AG08395 (cell line): ENCODE measurements at places on chromosomes 2 and 18.

DNA sequence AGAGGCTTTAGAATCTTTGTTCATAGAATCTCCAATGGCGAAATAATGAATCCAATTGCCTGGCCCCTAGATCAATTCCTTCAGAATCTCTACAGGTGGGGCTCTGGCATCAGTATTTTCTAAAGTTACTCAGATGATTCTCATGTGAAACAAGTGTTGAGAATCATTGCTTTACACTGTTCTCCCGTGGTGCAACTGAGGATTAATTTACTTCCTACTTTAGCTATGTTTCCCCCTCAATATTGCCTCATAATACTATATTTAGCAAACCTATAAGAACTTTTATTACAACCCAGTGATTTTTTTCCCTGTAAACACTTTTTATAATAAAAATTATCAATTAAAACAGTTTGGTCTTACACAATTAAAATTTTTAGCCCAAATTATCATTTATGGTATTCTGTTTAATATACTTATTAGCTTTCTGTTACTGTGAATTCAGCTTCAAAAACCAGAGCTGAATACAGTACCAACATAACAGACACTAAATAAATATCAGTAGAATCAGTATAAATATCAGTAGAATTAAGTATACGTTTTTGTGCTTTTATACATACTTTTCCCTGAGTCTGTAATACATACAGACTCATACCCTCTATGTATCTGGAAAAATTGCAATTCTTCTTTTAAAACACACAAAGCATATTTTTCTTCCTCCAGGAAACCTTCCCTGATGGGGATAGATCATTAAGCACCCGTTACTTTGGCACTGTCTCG, 20.8 kb downstream of the SLC38A11 start:
- no peak for DNase-seq

- no peak for DNase-seq
Measured at GRCh38 chr2:74083750-74084149, 64.0 kb downstream of the BOLA3 start.

DNA sequence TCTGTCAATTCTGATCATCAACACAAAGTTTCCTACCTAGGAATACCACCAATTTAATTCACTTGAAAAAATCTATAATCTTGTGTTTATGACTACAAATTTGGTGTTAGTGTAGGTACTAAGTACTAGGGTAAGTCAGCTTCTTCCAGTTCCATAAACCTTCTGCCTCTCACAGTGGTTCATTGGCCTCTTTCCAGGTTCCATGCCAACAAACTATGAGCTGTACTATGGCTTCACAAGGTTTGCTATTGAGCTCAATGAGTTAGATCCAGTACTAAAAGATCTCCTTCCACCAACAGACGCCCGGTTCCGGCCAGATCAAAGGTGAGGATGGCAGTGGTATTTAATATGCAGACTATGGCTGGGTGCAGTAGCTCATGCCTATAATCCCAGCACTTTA, 58.8 kb downstream of the PRKRA start:
- DNase-seq: peak; percentile 25

DNA sequence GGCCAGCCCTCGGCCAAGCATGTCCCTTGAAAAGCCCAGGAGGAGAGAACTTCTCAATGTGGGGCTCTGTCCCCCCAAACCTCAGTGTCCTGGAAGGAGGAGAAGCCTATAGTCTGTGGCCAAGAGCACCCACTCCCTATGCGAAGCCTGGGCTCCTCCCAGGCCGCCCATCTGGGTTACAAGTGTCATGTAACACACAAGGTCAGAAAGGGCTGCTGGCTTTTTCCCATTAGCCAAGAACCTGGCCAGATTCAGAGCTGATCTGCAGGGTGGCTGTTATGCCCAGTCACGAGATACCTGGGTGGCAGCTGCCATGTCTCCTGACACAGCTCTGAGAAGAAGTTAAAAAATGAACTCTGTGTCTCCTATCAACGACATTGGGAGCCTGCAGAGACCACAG, 170.7 kb downstream of the TNS1 start:
- no peak for DNase-seq

DNA sequence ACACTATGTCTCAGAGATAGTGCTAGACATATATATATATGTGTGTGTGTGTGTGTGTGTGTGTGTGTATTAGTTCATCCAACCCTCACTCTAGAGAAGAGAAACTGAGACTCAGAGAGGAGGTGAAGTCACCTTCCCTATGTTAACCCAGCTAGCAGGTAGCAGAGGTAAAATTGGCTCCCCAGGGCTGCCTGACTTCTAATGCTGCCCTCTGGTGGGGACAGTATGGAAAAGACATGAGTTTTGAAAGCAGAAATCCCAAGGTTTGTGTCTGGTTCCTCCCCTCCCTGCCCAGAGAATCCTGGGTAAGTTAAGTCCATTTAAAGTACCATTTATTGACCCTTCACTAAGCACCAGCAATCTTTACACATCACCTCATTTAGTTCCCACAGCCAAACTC, 137.7 kb downstream of the THNSL2 start:
- peak; percentile 14 for DNase-seq

DNA sequence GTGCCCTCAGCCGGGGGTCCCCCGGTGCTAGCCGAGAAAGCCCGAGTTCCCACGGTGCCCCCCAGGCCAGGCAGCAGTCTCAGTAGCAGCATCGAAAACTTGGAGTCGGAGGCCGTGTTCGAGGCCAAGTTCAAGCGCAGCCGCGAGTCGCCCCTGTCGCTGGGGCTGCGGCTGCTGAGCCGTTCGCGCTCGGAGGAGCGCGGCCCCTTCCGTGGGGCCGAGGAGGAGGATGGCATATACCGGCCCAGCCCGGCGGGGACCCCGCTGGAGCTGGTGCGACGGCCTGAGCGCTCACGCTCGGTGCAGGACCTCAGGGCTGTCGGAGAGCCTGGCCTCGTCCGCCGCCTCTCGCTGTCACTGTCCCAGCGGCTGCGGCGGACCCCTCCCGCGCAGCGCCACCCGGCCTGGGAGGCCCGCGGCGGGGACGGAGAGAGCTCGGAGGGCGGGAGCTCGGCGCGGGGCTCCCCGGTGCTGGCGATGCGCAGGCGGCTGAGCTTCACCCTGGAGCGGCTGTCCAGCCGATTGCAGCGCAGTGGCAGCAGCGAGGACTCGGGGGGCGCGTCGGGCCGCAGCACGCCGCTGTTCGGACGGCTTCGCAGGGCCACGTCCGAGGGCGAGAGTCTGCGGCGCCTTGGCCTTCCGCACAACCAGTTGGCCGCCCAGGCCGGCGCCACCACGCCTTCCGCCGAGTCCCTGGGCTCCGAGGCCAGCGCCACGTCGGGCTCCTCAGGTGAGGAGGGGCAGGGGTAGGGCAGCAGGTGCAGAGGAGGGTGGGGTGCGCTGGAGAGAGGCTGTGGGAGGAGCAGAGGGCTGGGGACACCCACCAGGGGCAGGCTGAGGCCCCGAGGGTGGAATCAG, 14.1 kb upstream of the GMPPA start:
- no peak for DNase-seq

GRCh38 chr2:233413559-233414272, 59.4 kb downstream of the DGKD start:
- peak; percentile 82 for DNase-seq

GRCh38 chr2:195498176-195498575, 158.8 kb upstream of the SLC39A10 start:
- DNase-seq: no peak

- no peak for DNase-seq
Measured at GRCh38 chr2:140187086-140187485, 1406.9 kb upstream of the NXPH2 start.

DNA sequence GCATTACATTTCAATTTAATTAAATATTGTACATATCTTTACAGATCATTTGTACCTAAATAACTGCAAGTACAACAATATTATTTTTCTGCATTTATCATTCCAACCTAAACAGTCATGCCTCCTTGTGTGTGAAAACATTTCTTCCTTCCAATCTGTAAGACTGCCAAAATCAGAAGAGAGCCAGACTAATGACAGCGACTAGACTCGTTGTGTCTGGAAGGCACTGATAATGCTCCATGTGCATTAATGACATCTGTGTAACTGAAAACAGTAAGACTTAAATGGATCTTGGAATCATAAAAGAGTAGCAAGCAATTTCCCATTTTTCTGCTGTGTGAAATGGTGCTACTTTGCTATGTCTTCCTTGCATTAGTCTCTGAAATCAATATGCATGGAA, 278.0 kb upstream of the DSEL start:
- peak; percentile 27 for DNase-seq

DNA sequence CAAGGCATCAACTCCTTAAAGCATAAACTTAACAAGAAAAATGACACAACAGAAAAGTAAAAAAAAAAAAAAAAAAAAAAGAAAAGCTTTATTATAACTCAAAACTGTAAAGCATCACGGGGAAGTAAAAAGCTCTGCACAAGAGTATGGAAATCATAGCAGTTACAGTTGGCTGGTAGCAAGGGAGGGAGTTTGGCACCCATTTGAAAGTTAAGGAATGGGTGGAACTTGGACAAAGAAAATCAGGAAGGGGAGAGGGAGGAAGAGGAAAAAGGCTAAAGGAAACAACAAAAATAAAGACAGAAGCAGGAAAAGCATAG, 8.6 kb downstream of the KLF7 start:
- DNase-seq: no peak

GRCh38 chr2:48852938-48853337, 97.4 kb upstream of the LHCGR start:
- no peak for DNase-seq

GRCh38 chr2:11679486-11680181, 9.6 kb upstream of the NTSR2 start:
- no peak for DNase-seq

- DNase-seq: no peak
Measured at GRCh38 chr2:166841152-166841551, 47.1 kb upstream of the XIRP2 start.

DNA sequence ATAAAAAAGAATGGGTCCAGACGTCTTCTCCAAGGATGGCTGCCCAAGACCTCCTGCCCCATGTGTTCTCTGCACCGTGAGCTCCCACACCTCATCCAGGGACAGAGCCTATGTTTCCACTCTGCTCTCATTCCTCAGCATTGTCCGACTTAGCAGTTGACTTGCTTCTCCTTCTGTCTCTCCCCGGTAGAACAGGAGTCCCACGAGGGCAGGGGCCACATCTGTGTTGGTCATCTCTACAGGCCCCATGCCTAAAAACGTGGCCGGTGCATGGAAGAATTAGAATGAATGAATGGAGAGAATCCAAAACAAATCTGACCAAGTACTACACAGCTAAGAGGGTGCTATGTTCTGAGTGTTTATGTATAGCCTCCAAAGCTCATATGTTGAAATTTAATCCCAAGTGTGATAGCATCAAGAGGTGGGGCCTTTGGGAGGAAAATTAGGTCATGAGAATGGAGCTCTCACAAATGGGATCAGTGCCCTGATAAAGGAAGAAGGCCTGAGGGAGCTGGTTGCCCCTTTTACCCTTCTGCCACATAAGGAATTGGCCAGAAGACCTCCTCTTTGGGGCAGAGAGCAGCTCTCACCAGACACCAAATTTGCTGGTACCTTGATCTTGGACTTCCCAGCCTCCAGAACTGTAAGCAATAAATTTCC, 55.9 kb downstream of the FAM178B start:
- no peak for DNase-seq

DNA sequence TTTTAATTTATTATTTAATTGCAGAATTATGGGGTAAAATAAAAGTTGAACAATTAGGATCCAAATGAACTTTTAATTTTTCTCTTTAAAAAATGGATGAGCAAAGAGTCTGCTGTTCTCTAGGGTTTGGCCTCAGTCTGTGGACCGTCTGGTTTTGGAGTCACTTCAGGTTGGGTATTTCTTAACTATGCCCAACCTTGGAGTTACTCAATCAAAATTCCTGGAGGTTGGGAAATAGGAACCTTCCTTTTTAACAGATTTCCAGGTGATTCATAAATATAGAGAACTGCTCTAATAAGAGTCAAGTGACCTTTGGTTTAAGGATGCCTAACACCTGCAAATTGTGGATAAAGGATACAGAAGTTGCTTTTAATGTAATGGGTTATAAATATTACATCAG, 241.5 kb upstream of the GCFC2 start:
- no peak for DNase-seq

DNA sequence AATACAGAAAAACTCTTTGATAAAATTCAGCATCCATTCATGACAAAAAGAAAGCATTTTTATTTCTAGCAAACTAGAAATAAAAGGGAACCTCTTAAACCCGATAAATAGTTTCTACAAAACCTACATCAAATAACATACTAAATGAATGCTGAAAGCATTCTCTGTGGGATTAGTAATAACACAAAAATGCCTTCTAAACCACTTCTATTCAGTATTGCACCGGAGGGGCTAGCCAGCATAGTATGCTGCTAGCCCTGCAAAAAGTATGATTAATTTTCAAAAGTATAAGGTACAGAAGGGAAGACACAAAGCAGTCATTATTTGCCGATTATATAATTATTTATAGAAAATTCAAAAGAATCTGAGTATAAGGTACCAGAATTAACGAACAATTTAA, 145.2 kb downstream of the DTNB start:
- peak; percentile 69 for DNase-seq

- no peak for DNase-seq
Measured at GRCh38 chr2:161085149-161085548, 75.1 kb upstream of the TANK start.

GRCh38 chr2:44679584-44679983, 261.9 kb upstream of the SIX3 start:
- DNase-seq: no peak

DNA sequence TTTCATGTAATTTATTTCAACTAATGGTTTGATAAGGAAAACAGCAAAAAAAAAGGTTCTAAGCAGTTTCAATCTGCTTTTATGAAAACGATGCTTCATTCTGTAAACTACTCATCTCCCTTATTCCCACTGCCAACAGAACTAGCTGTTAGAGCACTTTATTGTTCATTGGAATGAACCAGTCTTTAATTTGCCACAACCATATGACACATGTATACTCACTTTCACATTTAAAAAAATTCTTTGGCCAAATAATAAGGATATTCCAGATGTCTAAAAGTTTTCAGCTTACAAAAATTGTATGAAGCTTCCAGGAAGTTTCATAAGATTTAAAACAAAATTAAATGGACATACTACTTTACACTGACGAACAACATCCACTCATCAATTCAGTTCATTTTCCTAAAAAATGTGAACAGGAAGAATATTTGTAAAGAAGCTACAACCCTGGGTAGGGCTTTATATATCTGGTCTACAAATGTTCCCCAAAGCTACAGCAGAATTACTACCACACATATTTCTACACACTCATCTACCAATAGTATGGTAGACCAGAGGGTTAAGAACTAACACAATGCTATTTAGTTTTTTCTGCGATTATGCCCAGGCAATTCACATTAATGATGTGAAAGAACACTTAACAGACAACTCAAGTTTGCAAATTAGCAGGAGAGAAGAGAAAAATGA, 37.7 kb downstream of the ZNF521 start:
- no peak for DNase-seq

GRCh38 chr2:58227171-58227917, 13.8 kb downstream of the FANCL start:
- no peak for DNase-seq

DNA sequence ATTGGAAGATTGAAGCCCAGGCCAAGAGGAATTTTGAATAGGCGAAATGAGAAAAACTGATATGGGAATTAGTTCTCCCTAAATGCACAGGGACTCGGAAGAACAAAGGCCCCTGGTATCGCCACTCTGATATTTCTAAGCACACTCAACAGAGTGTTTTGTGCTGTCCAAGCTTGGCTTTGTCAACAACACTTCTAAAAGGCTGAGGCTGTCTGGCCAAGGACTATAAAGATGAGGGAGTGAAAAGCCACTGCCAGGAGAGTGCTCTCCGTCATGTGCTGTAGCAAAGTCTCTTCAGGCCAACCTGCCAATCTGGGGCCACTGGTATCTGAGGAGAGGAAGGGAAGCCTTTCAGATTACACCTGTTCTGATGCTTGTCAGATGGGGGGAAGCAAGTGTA, 611.2 kb upstream of the PIK3C3 start:
- no peak for DNase-seq
